ENCODE measurements at places on chromosomes 12 and 14.

DNA sequence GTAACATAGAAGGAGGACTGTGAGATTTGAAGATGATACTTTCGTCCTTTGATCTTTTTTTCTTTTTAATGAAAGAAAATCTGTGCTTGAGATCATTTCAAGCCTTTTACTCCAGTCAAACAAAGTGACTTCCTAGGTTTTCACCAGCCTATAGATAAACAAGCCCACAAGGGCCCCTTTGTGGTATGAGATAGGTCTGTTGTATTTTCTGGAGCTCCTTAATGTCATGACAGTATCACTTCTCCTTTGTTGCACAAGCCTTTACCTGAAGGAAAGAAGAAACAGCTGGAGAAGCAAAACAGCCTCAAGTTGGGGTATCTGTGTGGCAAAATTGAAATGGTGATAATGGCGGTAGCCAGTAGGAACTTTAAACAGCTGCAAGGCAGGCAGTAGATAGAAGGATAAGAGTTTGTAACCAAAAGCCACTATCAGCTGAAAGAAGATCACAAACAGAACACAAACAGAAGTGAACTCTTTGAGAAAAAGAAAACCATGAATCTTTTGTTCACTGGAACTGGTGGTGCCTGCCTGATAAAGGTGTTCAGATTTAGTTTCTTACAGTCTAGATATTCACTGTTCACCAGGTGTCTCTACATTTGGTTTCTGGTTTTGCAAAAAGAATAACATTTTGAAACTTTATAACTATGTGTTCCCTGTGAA lies 96.8 kb downstream of the LGR5 start:
- no peak for DNase-seq

GRCh38 chr12:3311491-3312103 lies 179.4 kb upstream of the PRMT8 start:
- no peak for DNase-seq

GRCh38 chr14:78010688-78011087 lies 159.5 kb upstream of the NRXN3 start:
- DNase-seq: peak; percentile 63

GRCh38 chr12:105567061-105567460 lies 236.6 kb downstream of the C12orf75 start:
- DNase-seq: no peak
